Activated naive CD8-positive, alpha-beta T cell treated with anti-CD3 and anti-CD28 coated beads, Interleukin-2, amount 10 ng/mL, durations not matched to agents 7 days and 5 days (primary cell): ENCODE measurements at places on chromosomes 4 and X. TPM values are rescaled to one million over a fixed set of nuclear protein-coding genes. Genes with fewer than 3 reads are reported as not detected.

NAP1L2 gene
- 6.9 TPM for total RNA-seq

FAM13A gene
- total RNA-seq = 10.5 TPM

SLIT2 gene
- total RNA-seq = not detected

DNA sequence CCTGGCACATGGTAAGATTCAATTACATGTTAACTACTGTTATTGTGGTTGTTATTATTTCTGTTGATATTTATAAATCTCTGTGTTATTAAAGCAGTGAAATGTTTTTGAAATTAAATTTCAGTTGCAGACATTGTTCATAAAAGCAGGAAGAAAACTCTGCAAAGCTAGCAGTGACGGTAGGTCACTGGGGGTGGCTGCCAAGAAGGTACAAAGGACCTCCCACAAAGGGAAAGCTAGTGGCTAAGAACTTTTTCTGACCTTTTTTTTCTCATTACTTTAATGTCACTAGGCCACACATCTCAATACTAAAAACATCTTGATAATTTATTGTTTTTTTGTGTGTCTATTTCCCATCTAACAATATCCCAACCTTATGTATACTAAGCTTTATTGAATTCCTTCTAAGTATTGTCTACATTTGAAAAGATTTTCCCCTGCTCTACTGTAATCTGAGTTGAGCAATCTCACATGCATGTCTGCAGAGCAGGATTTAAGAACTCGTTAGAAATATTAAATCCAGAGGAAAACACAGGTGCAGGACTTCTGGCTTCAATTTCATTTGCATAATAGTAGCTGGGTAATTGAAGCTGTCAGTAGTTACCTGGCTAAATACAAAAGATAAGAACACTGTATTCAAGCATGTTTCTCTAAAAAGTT is 197.3 kb downstream of the CFAP299 start:
- no peak for DNase-seq

GRCh38 chr4:5043579-5043978 is 7.7 kb upstream of the STK32B start:
- DNase-seq = no peak

GRCh38 chrX:15737190-15737958 is 696 bp upstream of the CA5B start:
- no peak for DNase-seq

DNA sequence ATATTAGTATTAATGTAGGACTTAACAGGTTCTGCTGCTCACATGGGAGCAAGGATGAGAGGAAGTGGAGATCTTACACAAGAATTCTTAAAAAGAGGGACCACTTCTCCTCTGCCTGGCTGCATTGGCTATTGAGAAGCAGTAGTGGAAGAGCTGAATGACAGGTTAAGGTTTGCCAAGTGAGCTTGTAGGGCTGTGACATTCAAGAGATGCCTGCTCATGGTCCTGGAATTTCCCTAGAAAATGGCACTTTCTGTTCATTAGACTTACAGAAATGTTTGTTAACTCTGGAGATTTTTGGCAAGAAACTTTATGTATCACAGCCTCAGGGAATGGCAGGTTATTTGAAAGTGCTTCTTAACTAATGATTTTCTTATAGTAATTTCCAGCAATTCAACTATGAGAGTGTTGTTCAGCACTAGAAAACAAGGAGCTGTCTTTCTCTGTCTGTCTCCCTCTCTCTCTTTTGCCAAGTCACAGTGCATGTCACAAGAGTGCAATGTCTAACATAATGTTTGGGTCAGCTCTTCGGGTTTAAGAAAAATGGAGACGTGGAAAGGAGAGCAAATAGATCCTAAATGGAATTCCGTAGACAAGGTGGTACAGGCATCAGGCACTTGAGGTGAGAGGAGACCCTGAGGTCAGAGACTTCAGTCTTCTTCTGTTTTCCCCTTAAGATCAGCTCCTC is 8.3 kb upstream of the NAP1L5 start:
- no peak for DNase-seq

DNA sequence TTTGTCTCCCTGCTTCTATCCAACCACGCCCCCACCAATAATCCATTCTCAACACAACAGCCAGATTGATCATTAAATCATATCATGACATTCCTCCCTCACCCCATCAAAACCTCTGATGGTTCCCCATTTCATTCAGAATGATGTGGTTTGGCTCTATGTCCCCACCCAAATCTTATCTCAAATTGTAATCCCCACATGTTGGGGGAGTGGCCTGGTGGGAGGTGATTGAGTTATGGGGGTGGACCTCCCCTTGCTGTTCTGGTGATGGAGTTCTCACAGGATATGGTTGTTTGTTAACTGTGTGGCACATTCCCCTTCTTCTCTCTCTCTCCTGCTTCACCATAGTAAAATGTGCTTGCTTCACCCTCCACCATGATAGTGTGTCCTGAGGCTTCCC is 23.3 kb downstream of the TRMT2B start:
- no peak for DNase-seq

DNA sequence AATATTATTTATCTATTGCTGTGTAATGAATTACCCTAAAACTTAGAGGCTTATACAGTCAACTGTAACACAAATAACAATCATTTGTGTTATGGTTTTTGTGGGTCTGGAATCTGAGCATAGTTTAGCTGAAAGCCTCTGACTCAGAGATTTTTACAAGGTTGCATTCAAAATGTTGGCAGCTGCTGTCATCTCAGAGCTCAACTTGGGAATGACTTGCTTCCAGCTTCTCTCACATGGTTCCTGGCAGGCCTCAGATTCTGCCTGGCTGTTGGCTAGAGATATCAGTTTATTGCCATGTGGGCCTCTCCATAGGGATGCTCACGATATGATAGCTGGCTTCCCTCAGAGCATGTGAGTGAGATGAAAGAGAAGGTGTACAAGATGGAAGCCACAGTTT is 70.2 kb upstream of the BRWD3 start:
- DNase-seq = no peak

DNA sequence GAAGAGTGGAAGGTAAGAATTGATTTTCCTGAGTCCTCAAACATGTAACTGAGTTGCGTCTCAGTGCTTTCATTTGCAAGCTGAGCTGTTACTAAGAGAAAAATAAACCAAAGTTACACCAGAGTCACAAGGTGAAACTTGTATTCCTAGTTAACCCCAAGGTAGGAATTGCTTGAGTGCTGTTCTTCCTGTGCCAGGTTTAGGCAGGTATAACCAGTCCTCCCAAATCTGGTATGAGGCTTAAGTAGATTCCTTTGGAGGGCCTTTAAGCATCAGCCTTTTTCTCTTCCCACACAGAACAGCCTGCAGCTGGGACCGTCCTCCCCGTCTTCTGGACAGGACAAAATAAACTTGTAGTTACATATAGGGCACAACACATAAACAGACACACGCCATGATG is 2.3 kb upstream of the BTC start:
- DNase-seq = no peak
